NCI-H2107 (cell line): ENCODE measurements at places on chromosomes 13 and 19.

DNA sequence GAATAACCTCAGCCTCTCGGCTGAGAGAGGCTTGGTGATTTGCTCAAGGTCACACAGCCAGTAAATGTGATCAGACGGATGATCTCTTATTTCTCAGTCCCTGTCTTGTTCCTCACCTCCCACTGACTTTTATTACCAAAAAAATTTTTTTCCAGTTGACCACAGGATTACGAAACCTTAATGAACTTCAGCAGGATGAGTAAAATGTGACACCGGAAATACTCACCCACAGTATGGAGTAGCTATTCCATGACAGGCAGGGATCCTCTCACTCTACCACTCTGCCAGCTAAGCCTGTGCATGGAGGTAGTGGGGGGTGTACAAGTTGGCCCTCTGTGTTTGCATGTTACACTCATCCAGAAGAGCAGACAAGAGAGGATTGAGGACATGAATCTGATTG, 916.4 kb downstream of the UQCRFS1 start:
- DNase-seq, result no peak

- no peak for DNase-seq
Observed at GRCh38 chr13:52954838-52955237, 73.8 kb upstream of the OLFM4 start.

- no peak for DNase-seq
Observed at GRCh38 chr19:58374200-58374599, 6.6 kb downstream of the ZNF837 start.

DNA sequence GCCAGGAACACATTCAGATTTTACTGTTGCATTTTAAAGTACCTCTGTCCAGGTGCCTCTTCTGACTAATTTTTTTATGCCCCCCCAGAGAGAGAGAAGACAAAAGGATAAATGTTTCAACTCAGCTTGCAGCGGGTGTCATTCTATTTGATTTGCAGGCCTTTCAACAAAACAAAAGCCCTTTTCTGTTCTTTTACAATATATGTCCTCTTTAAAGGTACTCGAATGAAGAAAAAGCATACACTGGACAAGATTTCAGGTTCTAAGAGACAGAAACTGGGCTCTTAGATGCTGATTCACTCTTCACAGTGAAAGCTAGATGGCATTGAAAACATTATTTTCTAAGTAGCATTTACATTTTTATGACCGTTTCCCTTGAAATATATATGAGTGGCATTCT, 2.9 kb upstream of the FRY start:
- no peak for DNase-seq

DNA sequence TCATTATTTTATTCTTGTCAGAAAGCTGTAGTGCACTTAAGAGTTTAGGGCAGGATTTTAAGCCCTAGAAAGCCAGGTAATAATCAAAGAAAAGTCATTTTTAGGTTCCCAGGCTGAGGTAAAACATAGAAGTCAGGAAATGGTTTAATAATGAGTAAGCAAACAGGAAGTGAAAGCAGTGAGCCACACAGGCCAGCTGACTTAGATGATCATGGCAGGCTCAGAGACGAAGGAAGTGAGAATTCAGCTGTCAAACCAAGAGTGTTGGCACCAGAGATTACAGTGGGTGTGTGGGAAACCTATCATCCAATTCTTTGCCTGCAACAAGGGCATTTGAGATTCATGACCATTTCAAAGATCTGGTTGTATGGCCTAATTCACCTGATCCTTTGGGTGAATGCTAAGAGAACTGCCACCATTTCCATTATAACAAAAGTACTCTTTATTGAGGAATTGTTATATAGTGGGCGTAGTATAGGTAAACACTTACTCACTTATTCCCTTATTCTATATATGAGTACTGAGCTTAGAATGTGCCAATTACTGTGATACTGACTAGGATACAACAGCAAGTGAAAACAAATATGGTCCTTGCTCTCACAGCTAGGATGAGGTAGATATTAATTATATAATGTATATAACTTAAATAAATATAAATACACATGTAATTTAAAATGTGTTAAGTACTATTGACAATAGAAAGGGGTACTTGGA, 103.7 kb upstream of the EDNRB start:
- no peak for DNase-seq

DNA sequence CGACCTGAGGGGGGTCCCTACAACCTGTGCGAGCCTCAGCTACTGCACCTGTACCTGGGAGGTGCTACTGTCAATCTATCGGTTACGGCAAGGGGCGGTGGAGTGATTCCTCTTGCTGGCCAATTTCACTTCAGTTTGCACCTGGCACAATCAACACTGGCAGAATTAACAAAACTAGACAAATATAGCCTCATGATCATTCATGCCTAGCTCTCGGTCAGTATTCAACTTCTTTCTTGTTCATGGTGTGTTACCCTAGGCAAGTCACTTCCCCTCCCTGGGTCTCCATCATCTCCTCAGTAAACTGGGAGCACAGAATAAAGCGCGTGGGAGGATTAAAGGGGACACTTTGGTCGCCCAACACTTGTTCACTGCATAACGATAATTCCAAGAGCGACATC, 618 bp downstream of the HAUS8 start:
- DNase-seq, result no peak

DNA sequence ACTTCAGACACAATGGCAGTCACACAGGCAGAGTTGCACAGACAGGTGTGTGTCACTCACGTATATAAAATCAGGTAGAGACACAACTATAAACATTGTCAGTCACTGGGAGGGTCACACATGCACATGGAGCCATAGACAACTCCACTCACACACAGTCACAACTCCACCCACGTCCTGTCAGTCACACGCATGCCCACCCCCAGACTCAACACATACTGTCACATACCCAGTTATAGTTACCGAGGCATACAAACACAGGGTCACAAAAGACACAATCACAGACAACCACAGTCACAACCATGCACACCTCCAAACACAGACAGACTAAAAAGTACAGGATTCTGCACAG, 1.5 kb downstream of the NUMBL start:
- no peak for DNase-seq

DNA sequence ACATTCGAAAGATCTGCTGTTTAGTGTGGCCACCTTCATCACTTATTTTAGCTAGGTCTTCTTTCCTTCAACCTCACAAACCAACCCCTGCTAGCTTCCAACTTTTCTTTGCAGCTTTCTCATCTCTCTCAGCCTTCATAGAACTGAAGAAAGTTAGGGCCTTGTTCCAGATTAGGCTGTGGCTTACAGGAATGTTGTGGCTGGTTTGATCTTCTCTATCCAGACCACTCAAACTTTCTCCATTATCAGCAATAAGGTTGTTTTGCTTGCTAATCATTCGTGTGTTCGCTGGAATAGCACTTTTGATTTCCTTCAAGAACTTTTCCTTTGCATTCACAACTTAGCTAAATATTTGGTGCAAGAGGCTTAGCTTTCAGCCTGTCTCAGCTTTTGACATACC, 44.7 kb downstream of the CARS2 start:
- DNase-seq, result no peak

DNA sequence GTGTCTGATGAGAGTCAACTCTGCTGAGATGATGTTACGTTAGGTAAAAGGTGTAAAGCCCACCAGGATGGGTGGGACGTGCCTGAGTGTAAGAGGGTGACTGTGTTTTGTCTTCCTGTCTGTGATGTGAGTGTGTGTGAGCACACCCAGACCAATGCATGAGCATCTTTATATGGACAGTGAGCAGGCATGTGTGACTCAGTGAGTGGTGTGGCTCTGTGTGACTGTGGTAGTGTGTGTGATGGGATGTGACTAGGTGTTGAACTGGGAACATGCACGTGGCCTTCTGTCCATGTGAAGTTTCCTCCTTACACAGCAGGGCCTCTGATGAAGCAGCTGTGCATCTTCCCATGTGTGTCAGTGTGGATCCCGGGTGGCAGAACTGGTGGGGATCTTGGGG, 17.8 kb upstream of the LGALS16 start:
- DNase-seq, result no peak

DNA sequence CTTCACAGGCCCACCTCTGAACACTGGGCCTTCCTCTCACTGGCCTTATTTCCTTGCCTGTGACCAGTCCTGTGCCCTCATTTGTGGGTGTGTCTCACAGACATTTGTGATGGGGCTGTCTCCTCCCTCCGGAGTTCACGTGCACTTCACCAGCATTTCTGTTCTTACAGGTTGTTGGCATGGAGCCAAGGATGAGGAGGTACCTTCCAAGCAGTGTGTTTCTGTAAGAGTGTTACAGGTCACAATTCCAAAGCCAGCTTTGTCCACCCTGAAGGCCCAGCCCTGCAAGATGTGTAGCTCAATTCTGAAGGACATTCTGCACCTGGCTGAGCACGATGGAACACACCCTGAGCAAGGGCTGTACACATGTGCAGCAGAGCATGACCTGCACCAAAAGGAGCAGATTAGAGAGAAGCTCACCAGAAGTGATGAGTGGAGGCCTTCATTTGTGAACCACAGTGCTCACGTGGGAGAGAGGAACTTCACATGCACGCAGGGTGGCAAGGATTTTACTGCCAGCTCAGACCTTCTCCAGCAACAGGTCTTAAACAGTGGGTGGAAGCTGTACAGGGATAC, 8.1 kb downstream of the ZNF749 start:
- no peak for DNase-seq
